NCI-H1694 (cell line): ENCODE measurements at places on chromosomes 6 and 20.

GRCh38 chr6:30037182-30037788, 23.8 kb upstream of the POLR1H start:
- no peak for DNase-seq

DNA sequence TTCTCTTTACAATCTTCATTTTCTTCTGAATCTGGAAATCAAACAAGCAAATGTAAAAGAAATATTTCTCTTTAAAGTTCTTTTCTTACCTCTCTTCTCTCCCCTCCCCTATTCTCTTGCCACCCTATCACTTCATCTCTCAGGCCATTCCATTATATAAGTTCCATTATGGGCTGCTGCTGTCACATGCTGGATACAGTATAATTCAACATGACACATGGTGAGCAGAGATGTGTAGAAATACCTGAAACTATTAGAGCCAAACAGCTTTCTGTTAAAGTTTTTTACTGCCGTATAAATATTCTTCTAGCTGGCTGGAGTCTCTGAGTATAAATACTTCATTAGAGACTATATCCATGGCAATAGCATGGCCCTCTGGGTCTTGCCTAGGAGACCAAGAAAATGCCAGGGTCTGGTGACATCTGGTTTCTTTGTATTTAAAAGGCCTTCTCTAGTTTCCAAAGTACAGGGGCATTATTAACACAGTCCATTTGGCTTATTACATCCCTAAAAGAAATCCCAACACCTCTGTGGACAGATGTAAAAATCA, 139.6 kb downstream of the TFAP2B start:
- no peak for DNase-seq

- DNase-seq = no peak
Measured at GRCh38 chr20:16661756-16662155, 68.1 kb upstream of the SNRPB2 start.

- DNase-seq = no peak
Measured at GRCh38 chr6:339480-339879, 47.2 kb downstream of the DUSP22 start.

- DNase-seq = no peak
Measured at GRCh38 chr6:15499125-15499524, 163.7 kb downstream of the DTNBP1 start.

DNA sequence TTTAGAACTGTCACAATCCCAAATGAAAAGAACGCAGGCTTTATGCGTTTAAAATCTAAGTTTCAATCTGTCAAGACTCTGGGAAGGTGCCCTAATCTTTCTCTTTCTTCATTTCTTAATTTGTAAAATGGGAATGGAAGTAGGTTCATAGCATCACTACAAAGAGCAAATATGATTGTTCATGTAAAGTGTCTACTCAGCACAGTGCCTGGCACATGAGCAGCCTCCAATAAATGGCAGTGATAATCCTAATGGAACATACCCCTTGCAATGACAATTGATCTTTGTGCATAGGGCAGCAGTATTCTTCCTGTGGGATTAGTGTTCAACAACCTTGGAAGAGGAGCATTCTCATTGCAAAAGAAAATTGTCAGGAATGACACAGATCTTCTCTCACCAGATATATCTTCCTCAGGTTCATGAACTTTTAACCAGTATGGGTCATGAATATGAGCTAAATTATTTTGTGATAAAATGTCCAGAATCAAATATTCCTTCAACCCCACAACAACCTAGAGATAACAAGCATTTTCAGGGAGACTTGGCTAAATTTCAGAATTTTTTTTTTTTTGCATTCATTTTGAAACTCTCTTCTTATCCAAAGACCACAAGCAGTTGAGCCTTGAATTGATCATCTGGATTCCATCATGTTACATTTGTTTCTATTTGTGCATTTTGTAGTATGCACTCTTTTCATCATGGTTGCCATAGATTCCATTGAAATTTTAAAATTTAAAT, 149.1 kb downstream of the TBX18 start:
- no peak for DNase-seq
